ENCODE measurements at places on chromosomes 7 and 10. TPM values are rescaled to one million over a fixed set of nuclear protein-coding genes. Genes with fewer than 3 reads are reported as not detected.

GRCh38 chr7:43408981-43409380, 173.9 kb upstream of the STK17A start:
- DNase-seq: no peak

Gene SSC4D
- 12.9 TPM for polyA plus RNA-seq

DNA sequence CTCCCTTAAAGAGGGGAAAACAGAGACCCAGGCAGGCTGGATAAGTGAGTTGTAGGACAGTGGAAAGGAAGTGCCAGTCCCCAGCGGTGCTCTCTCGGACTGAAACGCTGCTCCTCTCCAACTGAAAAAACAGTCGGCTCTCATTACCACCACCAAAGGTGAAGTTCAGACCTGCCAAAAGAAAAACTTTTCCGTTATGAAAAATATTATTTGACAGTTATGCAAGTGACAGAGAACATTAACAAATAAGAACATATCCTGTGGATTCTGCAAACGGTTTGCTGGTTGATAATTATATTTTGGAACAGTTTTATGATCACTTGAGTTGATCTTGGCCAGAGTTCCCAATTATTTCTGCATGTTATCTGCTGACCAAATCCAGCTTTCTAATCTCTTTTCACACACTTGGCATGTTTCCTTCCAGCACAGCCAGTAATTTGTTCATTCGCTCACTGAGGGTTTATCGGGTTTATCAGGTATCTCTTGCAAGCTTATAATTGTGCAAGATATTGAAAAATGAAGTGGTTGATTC, 82.6 kb downstream of the PTPRE start:
- DNase-seq: no peak

Gene TRPV5
- 1.3 TPM for polyA plus RNA-seq

- DNase-seq: peak; percentile 48
These were observed 4.3 kb upstream of the MUC17 start for GRCh38 chr7:101015626-101016025.

DNA sequence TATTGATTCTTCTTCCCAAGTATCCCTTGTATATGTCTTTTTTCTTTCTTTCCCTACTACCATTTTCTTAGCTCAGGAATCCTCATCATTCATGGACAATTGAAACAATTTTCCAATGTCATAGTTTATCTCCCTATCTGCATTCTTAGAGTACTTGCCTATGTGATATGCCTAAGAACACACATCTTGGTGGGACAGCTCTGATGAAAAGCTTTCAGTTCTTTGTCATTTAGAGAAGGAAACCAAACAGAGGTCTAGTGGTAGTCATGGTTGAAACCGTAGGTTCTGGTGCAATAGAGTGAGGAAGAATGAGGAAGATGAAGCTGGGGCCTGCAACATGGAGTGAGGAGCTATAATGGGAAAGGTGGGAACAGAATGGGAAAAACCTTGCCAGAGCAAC, 28.2 kb downstream of the TDRD1 start:
- DNase-seq: no peak

DNA sequence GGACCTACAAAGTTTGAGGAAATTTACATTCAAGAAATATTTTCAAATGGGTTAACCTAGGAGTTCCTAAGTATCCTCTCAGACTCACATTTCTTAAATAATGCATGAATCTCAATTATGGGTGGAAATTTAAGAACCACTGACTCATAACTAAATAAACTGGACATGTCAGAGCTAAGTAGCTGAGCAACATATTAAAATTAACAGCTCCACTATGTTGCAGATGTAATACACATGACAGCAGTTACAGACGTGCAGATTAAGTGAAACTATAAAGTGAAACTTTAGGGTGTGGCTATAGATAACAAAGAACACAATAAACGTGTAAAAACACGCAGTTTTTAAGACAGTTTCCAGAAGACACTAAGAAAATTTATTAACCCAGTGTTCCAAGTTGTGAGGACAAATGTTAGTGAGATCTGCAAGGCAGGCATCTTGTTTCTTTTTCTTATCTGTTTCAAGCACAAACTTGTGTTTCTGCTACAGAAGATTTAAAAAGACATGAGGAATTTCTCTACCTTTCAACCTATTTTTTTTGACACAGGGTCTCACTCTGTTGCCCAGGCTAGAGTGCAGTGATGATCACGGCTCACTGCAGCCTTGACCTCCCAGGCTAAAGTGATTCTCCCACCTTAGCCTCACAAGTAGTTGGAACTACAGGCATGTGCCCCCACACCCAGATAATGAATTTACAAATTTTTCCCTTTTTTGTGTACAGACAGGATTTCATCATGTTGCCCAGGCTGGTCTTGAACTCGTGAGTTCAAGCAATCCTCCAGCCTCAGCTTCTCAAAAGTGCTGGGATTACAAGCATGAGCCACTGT, 25.3 kb downstream of the DNMBP start:
- no peak for DNase-seq

DNA sequence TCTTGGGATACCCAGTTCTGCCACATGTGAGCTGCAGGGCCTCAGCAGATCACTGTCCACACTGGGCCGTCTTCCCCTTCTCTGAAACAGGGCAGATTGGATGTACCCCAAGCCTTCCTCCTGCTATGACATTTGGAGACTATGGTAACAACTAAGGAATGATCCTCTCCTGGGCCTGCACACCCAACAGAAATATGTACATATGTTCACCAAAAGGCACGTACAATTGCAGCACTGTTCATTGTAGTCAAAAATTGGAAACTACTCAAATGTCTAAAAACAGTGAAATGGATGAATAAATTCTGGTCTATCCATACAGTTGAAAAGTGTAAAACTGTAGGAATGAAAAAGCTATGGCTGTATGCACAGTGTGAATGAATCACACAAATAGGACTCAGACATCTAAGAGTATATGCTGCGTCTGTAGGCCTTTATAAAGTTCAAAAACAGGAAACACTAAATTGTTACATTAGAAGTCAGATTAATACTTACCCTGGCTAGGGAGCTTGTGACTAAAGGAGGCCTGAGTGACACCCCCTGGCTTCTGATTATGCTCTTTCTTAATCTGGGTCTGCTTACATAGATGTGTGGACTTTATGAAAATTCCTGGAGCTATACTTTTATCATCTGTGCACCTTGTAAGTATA, 16.1 kb upstream of the XPNPEP1 start:
- DNase-seq: no peak

DNA sequence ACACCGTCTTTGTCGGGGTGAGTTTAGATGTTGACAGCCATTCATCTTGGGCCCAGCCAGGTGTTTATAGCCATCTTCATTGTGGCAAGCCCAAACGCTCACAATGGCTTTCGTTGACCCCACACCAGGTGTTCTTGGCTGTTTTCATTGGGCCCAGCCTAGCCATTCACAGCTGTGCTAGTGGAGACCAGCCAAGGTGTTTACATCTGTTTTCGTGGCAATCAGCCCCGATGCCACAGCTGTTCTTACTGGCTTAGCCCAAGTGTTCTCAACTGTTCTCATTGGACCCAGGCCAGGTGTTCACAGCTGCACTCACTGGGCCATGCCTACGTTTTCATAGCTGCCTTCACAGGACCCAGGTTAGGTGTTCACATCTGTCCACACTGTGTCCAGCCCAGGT, 7.7 kb downstream of the FRG2B start:
- DNase-seq: no peak

Measured in kidney (tissue), 22 donors.